ENCODE measurements at places on chromosomes 2 and 18.
A peak's percentile ranks its signal among the peaks of the same experiment; 100 is the strongest.

DNA sequence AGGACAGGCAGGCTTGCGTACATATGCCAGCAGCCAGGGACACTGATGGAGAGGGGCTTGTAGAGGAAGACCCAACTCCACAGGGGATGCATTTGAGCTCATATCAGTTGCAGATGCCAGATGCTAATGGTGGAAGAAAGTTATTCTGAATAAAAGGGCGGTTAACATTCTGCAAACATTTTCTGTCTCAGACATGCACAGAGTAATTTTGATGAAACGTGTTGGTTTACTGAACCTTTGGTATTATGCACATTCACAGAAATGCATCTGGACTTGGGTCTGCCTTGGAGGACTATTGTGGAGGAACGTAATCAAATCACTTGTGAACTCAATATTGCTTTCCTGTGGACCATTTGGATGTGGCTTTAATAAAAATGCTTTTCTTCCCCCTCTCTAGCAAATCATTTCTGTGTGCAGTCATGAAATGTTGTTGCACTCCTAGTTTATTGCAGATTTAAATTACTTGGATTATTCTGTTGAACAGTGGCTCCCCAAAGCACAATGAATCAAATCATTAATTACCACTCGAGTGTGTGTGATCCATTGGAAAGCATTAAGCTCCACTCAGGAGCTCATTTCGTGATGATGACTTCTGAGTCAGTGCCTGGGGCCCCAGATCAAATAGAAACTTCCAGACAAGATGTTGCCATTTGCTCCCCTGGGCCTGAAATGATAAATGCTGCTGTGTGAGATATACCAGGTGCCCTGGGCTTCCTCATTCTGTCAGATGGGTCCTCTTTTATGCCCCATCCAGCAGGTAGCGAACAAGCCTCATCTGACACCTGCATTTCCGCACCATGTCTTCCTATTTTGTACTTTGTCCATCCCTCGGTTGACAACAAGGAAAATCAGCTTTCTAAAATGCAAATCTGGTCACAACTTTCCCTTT lies 697.0 kb upstream of the HS6ST1 start:
- no peak for DNase-seq

- DNase-seq = peak; percentile 7
Observed at GRCh38 chr2:12416600-12416999, 300.1 kb upstream of the TRIB2 start.

- no peak for DNase-seq
Observed at GRCh38 chr2:58928391-58928790, 687.3 kb upstream of the FANCL start.

DNA sequence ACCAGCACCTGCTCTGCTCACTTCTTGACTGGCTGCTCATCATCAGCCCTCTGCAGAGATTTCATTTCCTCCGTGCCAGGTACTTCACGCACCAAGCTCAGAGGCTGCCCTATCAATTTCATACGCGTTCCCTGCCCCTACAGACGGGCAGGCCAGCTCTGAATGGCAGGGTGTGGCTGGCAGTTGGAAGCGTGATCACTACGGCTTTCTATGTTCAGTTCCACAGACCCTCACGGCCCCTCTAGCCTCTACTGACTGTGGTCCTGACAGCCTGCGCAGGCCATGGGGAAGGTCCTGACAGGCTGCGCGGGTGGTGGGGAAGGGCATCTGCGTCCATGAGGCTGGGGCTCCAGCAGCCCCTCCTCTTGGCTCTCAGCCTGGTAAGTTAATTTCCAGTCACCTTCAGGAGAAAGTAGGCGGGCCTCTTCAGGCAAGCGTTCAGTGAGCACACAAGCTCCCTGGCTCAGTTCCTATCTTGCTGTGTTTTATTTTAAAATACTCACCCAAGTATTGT lies 154.8 kb downstream of the ZNF236 start:
- no peak for DNase-seq

DNA sequence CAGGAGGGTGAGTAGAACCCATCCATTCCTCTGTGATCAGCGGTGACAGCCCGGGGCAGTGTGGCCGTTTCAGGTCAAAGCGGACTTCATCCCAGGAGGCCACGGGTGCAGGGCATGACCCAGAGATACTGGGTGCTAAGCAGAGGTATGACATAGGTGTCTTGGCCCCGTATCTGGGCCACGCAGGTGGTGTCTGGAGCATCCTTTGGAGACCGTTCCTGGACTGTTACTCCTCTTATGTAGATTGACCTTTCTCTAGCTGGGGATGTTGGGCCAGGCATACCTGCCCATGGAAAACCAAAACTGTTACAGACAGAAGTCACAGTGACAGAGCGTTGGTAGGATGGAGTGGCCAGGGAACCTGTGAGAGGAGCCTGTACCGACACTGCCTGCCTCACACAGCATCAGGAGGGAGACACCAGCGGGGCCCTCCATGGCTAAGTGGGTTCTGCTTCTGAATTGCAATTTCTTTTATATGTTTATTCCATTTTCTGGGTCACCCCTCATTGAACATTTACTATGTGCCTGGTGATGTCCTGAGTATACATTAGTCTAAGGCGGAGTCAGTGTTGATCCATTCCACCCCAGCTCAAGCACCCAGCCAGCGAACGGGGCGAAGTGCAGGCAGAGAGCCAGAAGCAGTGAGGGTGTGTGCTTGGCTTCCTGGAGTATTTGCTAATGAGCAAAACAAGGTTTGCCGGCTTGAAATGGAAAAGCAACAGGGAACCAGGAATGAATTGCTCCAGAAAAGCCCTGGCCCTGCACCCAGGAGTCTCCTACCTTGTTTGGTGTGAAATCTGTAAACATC lies 141.7 kb downstream of the SH3RF3 start:
- DNase-seq = no peak

DNA sequence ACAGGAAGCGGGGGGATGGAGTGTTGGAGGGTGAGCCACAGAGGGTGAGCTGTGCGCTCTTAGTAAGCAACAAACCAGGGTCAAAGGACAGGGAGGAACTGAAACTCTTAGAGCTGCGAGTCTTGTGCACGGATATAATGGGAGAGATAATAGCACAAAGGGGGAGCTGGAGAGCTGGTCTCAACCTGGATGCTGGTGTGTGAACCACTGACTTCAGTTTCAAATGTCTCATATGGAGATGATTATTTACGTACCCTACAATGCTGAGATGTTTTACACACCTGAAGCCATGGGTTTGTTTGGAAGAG lies 35.9 kb downstream of the PTGR3 start:
- no peak for DNase-seq

GRCh38 chr18:8706791-8707555 lies 1.6 kb downstream of the MTCL1 start:
- DNase-seq = no peak

DNA sequence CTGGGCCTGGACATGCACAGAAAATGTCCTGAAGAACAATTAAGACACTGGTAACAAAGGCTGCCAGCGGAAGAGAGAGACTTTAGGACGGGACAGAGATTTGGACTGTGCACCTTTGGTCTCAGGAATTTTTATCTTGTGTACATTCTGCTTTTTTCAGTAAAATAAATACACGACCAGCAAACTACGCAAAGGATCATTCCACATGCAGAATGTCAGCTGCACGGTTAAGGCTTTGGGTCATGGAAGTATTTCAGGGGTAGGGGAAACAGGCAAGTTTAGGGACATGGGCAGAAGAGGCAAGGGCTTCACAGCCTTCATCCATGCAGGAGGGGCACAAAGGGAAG lies 11.5 kb downstream of the TMEM163 start:
- DNase-seq = no peak

- DNase-seq = no peak
Observed at GRCh38 chr2:5695654-5696403, 3.6 kb downstream of the SOX11 start.

GRCh38 chr2:45622336-45623075 lies 11.4 kb upstream of the SRBD1 start:
- no peak for DNase-seq

DNA sequence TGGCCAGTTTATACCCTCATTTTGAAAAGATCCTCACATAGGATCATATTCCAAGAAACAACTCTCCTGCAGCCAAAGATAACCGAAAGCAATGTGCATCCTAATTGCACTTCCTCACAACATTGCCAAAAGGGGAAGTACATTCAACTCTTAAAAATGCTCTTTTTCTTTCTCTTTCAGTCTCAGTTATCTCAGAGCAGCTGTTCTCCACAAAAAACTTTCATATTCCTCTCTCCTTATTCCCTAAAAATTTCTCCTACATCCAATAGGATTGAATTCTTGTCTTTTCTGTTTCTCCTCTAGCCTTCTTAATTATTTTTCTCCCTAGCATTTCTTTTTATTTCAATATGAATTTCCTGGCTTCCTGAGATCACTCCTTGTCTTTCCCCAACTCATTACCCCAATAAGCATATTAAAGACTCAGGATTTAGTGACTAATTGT lies 7.4 kb upstream of the VRK2 start:
- no peak for DNase-seq

DNA sequence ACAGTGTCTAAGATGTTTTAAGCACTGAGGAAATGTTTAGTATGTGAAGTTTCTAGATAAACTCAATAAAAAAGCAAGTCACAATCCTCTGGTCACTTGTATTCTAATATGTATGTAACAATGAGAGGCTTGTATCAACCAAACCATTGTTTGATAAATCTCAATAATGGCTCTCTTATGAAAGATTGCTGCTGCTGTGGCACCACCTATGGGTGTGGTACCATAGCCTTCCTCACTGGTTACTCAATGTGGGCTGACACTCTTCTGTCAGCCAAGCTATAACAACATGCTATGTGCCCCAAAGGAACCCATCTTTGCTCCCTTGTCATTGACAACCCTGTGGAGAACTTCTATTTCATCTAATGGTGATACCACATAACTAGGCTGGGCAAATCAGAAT lies 12.6 kb upstream of the RAB1A start:
- no peak for DNase-seq

DNA sequence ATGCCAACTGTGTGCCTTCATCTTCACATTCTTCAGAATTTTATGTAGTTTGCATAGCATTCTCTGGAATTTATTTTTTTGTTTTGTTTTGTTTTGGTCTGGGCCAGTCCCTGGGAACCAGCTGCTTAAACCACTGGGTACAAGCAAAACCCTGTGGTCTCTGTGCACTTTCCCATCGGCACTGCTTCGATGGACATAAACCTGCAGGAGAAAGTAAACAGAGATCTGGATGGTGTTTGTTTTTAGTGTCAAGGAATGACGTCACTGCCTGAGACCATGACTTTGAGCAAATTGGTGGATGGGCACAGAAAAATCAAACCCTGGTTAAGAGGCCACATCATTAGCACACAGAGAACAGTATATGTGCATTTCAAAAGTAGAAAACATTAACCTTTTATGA lies 64.7 kb upstream of the RASGRP3 start:
- no peak for DNase-seq

GRCh38 chr2:229071292-229071976 lies 199.7 kb downstream of the PID1 start:
- no peak for DNase-seq

DNA sequence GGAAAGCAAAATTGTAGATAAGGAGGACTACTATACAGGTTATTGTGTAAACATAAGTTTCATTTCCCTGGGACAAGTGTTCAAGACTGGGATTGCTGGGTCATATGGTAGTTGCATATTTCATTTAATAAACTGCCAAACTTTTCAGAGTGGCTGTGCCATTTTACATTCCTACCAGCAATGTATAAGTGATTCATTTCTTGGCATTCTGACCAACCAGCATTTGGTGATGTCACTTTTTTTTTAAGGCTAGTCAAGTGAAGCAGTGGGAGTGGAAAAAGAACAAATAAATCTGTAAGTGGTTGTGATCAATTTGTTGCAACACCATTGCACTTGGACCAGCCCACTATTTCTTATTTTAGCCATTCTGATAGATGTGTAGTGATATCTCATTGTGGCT lies 5.2 kb upstream of the CHCHD5 start:
- DNase-seq = no peak

GRCh38 chr2:188902901-188903491 lies 71.2 kb upstream of the COL3A1 start:
- DNase-seq = no peak

- no peak for DNase-seq
Observed at GRCh38 chr2:28552045-28552823, 56.4 kb downstream of the PLB1 start.

GRCh38 chr2:176461098-176461808 lies 192.0 kb downstream of the MTX2 start:
- no peak for DNase-seq

- DNase-seq = no peak
Observed at GRCh38 chr18:57425096-57425495, 10.1 kb upstream of the ONECUT2 start.
